ENCODE measurements at places on chromosomes 11 and 22.

- peak; percentile 35 for DNase-seq
These were observed 251.9 kb downstream of the ST3GAL4 start for GRCh38 chr11:126607374-126607773.

- DNase-seq, result no peak
These were observed 23.6 kb upstream of the MYOD1 start for GRCh38 chr11:17695454-17696441.

GRCh38 chr11:60978546-60979380, 7.3 kb downstream of the CD6 start:
- no peak for DNase-seq

DNA sequence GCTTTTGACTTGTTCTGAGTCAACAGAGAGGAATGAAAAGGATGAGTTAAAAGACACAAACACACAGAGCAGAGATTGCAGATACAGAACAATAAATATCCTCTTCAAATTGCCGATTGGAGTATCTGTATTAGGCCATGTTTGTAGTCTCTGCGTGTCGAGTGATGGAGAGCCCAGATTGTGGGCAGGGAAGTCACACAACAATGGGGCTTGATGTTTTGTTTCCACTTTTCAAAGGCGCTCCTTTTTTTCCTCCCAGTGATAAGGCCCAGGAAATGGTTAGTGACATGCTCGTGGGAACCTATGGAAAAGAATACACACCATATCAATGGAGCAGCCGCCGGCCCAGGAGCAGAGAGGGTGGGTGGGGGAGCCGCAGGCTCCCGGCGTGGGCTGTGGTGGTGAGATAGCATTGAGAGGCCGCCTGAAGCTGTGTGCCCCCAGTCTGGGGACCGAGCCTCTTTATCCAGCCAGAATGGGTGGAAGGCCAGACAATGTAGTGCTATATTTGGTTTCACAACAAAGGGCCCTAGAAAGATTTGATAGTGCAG, 555.9 kb downstream of the INSC start:
- no peak for DNase-seq

DNA sequence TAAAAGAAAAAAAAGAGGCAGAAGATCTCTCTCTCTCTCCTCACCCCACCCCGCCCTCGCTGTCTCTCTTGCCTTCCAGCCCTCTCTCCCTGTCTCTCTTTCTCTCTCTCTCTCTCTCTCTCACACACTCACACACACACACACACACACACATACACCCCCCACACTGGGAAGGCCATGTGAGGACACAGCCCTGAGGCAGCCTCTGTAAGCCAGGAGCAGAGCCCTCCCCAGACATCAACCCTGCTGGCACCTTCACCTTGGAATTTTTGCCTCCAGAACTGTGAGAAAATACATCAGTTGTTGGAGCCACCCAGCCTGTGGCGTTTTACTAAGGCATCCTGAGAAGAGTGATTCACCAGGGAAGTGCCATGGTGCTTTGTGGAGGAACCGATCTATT, 14.7 kb downstream of the APOL3 start:
- DNase-seq, result no peak
